HAP-1 (cell line): ENCODE measurements at places on chromosomes 12 and 14.

- DNase-seq, result no peak
Observed at GRCh38 chr14:102205560-102205959, 65.9 kb downstream of the WDR20 start.

GRCh38 chr12:47870175-47870781, 34.5 kb downstream of the VDR start:
- DNase-seq, result no peak

DNA sequence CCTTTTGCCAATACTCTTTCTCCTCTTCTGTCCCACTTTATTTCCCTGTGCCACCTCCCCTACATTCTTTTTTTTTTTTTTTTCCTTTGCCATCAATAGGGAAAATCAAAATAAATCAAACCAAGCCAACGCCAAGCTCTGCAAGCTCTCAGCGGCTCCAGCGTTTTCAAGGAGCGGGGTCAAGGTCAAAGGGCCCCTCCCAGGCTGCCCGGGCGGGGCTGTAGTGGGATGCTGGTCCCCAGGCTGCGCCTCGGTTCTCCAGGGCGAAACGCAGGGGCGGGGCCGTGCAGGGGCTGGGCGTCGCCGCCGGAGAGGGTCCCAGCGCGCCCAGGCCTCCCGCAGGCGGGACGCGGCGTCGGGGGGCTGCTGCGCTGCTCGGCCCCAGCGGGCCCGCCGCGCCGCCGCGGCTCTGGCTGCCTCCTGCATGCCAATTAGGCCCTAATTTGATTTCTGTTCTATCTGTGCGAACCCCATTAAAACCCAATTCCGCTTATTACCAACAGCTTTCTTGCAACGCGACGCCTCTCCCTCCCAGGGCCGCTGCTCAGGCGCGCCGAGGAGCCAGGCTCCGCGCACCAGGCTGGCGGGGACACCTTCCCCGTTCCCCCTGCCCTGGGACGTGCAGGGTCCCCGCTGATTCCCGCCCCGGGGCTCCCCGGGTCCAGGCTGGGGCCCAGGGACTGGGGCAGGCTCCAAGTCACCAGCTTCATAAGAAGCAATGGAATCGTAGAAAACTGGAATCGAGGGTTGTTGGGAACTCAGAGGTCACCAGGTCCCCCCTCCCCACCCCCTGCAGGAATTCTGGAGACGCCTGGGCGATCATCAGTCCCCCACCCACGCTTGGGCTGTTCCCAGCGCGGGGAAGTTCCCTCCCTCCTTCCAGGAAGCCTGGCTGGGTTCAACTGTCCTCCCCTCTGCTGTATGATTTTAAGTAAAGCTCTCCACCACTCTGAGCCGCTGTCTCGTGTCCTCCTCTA, 50.7 kb upstream of the MAP1LC3B2 start:
- DNase-seq, result peak; percentile 46

DNA sequence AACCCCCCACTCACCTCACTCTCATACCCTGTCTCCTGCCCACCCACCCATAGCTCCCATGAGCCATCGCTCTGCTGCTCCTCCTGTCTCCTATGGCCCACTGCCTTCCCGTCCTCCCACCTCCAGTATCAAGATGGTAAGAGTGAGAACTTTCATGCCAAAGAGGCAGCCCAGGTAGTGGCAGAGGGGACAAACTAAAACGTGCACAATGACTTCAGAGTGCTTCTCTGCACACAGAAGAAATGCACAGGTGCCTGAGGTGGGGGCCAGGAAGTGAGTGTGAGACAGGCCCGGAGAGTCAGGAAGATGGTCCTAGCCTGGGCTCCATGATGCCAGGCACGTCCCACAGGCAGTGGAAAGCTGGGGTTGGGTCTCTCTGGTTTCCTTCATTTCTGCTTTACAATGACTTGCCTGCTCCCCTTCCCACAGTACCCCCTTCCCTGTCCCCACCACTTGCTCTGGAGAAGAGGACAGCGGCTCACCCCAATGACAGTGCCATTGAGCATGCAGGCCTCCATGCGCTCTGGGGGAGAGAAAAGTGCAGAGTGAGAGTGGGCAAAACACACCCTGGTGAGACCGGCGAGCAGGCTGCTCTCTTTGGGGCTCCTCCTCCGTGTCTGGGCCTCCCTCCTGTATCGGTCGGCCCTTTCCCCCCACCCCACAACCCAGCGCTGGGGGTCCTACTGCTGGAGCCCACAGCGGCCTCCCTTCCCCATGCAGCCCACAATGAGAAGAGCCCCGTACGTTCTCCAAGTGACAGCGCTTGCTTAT, 22.8 kb upstream of the ANO2 start:
- DNase-seq, result no peak

- DNase-seq, result no peak
Observed at GRCh38 chr12:53564278-53564677, 57.0 kb upstream of the NPFF start.

GRCh38 chr12:91551927-91552326, 369.3 kb upstream of the DCN start:
- DNase-seq, result no peak

GRCh38 chr12:88188180-88188579, 46.1 kb downstream of the TMTC3 start:
- DNase-seq, result no peak

DNA sequence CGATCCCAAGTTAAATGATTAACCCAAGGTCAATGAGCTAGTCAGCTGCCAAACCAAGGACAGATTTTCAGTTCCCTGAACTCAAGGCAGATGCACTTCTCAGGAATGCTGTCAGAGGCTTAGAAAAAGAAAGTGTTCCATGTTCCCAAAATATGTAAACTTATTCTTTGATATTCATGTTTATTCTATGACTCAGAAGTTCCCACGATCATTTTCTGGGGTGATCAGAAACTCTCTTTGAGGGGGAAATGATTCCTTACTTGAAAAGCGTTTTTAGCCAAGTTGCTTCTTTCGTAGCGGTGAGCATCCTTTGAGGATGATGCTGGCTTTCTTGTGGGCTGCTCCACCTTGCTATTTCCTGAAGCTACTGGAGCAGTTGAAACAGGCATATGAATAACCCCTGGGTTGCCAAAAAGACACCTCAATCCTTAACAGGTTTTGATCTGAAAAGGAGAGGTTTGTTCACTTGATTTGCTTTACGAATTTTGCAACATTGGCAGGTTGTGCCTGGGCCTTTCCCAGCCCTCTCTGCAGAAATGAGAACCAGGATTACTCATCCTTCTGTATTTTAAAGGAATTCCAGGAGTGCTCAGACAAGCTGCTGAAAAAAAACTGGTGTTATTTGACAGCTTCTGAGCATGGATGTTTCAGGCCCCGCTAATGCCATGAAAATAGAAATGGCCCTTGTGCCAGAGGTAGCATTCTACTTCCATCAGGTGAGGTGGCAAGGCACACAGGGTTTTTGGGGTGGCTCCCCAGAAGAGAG, 121.4 kb upstream of the HIF1A start:
- no peak for DNase-seq

GRCh38 chr12:121522971-121523370, 57.9 kb downstream of the KDM2B start:
- no peak for DNase-seq

DNA sequence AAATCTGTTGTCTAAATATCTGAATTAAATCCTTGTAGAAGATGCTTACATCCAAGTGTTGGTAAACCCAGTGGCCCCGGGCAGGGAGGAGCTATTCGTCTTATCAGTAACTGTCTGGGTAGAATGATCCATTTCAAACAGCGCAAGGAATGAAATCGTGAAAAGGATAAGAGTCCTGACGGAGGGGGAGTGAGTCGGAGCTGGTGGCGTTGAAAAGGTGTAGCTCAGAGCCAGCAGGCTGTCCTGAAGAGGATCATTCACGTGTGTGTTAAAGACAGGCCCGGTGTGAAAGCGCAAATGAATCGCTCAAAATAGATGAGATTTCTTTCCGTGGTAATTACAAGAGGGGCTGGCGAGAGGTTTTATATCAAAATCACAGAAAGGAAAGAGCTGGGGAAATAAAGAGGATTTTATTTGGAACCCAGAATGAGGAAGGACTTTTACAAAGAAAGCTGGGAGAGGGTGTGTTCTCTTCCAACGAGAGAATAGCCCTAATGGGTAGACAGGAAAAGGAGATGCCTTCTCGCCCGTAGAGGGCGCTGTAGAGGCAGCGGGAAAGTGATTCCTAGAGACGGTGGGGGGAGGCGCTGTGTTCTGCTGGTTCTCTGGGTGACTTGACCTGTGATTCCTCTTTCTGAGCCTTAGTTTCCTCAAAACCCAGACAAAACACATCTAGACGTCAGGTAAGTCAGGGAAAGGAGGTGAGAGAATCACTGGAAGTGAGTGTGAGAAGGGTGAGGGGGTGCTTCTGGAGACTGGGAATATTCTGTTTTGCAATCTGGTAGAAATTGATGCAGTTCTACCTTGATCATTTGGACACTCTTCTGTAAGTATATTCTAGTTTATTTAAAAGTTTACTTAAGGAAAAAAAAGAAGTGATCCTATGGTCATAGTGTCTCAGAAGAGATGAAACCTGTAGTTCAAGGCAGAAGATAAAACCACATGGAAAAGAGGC, 39.3 kb downstream of the SRRM4 start:
- peak; percentile 77 for DNase-seq
